ENCODE measurements at places on chromosomes 2 and 18.

DNA sequence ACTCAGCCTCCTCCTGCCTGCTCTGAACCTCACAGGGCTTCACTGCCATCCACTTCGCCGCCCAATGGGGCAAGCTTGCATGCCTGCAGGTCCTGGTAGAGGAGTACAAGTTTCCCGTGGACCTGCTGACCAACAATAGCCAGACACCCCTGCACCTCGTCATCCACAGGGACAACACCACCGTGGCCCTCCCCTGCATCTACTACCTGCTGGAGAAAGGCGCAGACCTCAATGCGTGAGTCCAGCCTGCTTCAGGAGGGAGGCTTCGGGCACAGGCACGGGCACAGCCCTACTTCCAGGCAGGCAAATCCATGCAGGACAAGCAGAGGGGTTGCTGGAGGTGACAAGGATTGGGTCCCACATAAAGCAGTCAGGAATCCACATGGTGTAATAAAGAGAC is 1.2 kb downstream of the ANKRD53 start:
- no peak for DNase-seq

GRCh38 chr2:20434588-20435294 is 12.1 kb upstream of the RHOB start:
- DNase-seq = no peak

GRCh38 chr2:204360218-204361007 is 184.9 kb upstream of the PARD3B start:
- DNase-seq = no peak

DNA sequence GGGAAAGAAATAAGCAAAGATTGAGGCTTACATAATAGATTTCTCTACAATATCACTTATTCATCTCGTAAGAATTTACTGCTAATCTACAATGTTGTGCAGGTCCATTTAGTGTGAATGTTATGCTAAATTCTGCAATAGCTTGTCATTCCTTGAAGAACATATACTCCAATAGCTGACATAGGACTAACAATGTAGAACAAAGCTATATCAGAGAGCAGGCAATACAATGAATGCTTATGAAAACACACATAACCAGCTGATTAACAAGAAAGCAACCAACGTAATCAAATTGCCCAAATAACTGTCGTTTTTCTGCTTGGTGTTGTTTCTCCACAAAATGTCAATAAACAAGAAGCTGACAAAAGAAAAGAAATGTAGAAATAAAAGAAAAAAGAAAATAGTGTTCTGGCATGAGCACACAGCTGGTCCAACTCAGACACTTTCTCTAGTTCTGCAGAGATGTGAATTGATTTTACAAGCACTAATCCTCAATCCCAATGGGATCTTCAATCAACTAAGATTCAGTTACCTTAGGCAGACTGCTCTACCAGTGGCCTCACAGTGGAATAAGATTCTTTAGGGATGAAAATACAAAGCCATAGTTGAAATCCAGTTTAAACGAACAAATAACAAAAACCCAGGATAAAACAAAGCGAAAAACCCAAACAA is 1024.7 kb upstream of the PIK3C3 start:
- no peak for DNase-seq

DNA sequence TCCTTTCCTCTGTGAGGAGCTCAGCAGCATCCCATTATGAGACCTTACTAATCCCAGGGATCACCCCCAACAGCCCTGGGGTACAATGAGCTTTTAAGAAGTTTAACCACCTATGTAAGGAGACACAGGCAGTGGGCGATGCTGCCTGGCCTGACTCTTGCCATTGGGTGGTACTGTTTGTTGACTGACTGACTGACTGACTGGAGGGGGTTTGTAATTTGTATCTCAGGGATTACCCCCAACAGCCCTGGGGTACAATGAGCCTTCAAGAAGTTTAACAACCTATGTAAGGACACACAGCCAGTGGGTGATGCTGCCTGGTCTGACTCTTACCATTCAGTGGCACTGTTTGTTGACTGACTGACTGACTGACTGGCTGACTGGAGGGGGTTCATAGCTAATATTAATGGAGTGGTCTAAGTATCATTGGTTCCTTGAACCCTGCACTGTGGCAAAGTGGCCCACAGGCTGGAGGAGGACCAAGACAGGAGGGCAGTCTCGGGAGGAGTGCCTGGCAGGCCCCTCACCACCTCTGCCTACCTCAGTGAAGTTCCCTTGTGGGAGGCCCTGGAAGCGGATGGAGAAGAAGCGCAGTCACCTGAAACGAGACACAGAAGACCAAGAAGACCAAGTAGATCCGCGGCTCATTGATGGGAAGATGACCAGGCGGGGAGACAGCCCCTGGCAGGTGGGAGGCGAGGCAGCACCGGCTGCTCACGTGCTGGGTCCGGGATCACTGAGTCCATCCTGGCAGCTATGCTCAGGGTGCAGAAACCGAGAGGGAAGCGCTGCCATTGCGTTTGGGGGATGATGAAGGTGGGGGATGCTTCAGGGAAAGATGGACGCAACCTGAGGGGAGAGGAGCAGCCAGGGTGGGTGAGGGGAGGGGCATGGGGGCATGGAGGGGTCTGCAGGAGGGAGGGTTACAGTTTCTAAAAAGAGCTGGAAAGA is 7.6 kb downstream of the PROC start:
- no peak for DNase-seq

GRCh38 chr18:39770399-39770798 is 2184.6 kb upstream of the PIK3C3 start:
- DNase-seq = no peak

DNA sequence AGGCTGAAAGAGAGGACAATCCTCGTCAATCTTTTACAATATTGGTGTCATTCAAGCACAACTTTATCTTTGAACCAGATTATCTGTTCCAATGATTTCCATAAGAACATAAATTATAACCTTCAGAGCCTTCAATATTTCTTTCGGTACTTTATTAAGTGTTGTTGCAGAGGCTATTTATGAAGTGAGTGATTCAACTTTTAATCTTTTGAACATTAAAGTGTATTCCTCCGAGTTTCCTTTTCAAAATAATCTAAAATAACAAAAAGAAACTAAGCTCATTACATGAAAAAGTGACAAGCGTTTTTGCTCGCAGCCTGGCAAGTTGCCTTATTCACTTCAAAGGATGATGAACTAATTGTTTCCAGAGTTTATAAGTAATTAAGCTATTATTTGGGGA is 149.0 kb downstream of the MEIS1 start:
- no peak for DNase-seq

DNA sequence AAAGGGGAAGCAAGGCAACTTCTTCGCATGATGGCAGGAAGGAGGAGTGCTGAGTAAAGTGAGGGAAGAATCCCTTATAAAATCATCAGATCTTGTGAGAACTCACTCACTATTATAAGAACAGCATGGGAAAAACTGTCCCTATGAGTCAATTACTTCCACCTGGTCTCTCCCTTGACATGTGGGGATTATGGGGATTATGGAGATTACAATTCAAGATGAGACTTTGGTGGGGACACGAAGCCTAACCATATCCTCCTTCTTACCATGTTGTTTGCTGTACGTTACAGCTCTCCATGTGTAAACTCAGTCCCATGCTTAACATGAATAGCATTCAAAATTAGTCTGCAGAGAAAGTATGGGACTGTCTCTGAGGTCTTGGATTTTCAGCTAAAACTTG is 1096.8 kb upstream of the ACVR2A start:
- DNase-seq = no peak

- DNase-seq = peak; percentile 42
Observed at GRCh38 chr18:63317982-63318888, 1.3 kb downstream of the BCL2 start.

- DNase-seq = peak; percentile 11
Observed at GRCh38 chr2:206693399-206694137, 24.6 kb downstream of the DYTN start.

GRCh38 chr2:47867205-47867604 is 39.1 kb downstream of the FBXO11 start:
- DNase-seq = no peak
